ENCODE measurements at places on chromosomes 11 and 22.

GRCh38 chr11:8080674-8081590 is at the start of gene TUB:
Gene TUB (plus strand): TSS chr11:8081211. CDS start chr11:8081511, 300 bp downstream.
- no peak for DNase-seq

GRCh38 chr22:45735273-45735672 is 63.6 kb downstream of the ATXN10 start:
- no peak for DNase-seq

GRCh38 chr11:94450048-94450447 is 43.6 kb downstream of the MRE11 start:
- DNase-seq = no peak

GRCh38 chr11:120775986-120776951 is 247.6 kb upstream of the TBCEL start:
- no peak for DNase-seq

DNA sequence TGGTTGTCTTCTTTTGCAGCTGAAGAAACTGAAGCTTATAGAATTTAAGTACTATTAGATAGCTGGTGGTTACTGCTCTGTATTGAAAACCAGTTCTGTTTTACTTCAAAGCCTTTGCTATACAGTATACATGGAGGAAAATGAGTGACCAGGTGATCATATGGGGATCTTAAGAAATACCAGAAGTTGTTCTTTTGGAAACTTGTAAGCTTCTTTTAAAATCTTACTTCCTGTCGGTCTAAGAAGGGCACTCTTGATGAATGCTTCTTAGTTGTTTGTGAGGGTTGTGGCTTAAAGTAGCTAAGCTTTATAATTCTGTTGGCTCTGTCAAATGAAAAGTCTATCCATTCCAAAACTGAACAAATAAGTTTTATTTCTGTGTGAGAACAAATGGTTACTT is 55.2 kb downstream of the PDE3B start:
- no peak for DNase-seq

DNA sequence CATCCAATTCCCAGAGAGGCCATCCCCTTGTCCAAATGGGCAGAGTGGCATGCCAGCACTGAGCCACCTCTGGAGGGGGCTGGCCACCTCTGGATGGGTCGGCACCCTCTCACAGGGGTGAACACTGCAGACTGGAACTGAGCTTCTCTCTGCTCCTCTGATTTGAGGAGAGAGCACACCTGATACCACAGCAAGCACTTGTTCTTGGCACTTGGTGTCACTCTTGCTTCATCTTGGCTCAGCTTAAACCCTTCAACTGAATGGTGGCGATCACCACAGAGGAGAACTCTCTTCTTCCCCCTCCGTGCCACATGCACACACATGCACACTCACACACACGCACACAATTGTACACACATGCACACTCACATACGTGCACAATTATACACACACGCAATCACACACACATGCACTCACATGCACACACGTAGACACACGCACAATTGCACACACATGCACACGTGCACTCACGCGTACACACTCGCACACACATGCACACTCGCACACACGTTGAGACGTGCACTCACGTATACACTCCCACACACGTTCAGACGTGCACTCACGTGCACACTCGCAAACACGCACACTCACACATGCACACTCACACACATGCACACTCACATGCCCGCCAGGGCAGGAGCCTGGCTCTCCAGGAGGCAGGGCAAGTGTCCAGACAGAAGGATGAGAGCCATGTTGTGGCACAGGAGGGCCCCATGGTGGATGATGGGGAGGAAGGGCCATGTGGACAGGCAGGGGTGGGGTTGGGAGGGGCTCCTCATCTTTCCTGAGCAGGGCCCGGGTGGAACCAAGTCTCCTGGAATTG is 23.4 kb downstream of the OVOL1 start:
- DNase-seq = no peak

DNA sequence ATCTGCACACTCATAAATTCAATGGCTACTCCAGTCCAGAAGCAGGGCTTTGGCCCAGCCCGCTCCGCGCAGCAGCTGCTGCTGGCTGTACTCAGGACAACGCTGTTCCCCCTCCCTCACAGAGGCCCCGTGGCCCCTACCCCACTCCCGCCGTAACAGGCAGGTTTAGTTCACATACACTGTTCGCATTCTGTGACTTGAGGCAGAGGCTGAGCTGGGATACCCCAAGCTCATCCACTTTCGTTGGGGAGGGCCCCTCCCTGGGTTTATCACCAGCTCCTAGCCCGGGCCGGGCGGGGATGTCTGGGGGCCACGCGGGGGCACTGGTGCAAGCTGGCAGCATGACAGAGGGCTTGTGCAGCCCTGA is 52.4 kb downstream of the SYT13 start:
- no peak for DNase-seq

GRCh38 chr11:78535027-78535426 is 39.6 kb downstream of the NARS2 start:
- no peak for DNase-seq

DNA sequence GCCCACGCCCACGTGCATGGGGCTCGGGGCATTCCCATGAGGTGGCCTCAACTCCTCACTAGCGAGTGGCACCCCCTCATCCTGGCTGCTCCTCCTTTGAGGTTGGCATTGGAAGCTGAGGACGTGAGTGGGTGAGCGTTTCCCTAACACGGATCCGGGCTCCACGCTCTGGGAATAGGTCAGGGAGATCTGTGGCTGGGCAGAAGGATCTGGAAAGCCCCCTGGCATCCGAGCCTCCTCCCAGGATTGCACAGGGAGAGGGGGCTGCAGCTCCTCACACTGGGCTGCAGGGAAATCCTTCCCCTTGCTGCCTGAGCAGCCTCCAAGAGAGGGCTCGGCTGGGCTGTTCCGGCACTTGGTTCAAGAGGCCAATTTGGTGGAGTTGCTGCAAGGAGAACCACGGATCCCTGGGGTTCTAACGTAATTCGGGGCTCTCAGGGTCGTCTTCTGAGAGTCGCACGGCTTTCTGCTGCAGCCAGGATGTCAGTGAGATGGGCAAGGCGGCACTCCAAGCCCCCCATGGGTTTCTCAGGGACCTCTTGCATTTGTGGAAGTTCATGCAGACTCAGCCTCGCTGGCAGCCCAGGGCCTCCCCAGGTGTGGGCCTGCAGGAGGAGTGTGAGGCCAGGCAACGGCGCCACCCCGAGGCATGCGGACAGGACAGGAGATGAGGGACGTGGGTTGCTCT is 1119.0 kb downstream of the BRD1 start:
- DNase-seq = no peak

- DNase-seq = no peak
Observed at GRCh38 chr22:43198126-43198525, 11.2 kb upstream of the TTLL12 start.

DNA sequence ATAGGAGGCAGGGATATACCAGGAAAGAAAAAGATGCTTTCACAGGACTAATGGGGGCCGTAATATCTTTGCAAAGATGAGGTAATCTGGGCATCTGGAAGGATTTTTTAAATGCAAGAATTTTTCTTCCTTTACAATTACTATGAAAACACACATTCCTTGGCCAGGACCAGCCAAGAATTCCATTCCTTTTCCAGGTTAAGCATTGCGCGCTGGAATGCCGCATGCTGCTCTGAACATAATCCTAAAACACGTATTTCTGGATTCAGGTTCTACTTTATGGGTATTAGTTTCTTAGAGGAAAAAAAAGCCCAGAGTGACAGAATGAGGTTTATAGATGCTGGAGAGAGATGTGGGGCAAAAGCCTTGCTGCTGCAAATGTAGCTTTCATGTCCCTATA is 99.4 kb upstream of the SORL1-AS1 start:
- no peak for DNase-seq

DNA sequence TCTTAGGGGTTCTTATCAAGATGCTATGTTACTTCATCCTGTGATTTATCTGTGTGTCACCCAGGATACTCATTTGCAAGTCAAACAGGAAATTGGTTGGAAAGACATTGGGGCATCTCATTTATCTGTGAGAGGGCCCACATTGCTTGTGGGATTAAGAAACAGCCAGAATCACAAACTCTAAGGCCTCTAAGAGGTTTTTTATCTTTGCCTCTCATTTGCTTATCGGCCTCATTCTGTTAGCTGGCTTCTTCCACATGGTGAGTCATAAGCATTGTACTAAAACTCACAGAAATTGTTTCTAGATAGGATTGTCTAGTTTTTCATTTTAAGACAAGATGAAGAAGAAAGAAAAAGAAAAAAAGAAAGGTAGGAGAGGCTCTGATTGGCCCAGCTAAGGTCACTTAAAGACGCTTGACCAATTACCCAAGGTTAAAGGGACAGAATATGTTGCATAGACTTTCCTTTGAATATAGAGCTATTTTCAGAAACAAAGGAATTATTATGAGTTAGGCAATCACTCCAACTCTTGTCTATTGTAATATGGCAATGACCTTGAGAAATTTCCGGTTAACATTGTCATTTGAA is 121.9 kb downstream of the ARHGAP42 start:
- no peak for DNase-seq

- DNase-seq = no peak
Observed at GRCh38 chr11:107682171-107682570, 29.7 kb downstream of the SLN start.

- DNase-seq = no peak
Observed at GRCh38 chr11:86718521-86718920, 46.1 kb upstream of the ME3 start.

GRCh38 chr11:117223741-117224689 is 7.9 kb downstream of the PCSK7 start:
- DNase-seq = no peak

DNA sequence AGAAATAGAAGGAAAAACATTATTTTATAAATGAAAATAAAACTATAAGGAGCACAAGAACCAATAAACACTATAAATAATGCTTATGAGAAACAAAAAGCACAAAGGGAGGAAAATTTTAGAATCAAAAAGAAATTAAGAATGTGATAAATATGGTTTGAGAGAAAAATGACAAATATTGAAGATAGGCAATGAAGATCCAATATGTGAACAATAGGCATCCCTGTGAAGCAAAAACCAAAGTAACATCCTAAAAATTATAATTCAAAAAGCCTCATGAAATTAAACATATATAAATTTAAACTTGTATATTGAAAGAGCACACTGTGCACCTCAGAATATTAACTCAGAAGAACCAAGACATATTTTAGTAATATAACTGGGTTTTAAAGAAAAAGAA is 216.2 kb downstream of the GRIK4 start:
- no peak for DNase-seq

GRCh38 chr22:41485033-41485432 is 16.1 kb downstream of the ACO2 start:
- DNase-seq = no peak

- DNase-seq = no peak
Observed at GRCh38 chr22:39707816-39708215, 137.3 kb downstream of the CACNA1I start.

DNA sequence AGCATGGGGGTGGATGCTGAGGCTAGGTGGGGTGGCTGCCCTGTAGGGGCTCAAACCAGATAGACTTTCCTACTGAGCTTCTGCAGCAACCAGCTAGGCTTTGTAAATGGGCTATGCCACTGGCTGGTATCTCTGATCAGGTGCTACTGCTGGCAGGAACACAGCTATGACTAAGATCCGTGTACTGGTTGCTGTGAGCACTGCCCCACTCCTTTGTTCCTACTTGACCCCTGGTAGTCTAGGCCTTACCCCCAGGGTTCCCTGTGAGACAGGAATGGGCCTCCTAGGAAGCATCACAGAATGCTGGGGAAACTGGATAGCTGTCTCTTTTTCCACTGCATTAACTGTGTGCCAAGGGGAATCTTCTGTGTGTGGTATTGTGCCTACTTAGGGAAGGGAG is 58.4 kb upstream of the GAB2 start:
- no peak for DNase-seq

- no peak for DNase-seq
Observed at GRCh38 chr22:49290711-49291110, 537.0 kb downstream of the BRD1 start.

DNA sequence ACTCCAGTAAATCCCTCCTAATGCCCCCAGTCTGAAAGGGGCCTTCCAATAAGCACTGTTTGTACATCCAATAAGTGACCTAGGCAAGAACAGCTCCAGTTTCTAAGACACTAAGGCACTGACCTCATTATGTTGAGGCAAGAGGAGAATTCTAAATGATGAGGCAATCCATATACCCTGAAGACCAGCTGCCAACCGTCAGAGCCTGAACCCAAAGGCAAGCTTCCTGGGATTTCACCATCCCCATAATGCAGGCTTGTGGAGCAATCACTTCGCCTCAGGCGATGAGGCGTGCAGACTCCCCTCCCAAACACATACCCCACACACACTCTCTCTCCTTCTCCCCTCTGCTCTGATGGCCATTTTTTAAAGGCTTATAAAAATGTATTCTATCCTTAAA is 49.5 kb downstream of the LGR4 start:
- DNase-seq = no peak

DNA sequence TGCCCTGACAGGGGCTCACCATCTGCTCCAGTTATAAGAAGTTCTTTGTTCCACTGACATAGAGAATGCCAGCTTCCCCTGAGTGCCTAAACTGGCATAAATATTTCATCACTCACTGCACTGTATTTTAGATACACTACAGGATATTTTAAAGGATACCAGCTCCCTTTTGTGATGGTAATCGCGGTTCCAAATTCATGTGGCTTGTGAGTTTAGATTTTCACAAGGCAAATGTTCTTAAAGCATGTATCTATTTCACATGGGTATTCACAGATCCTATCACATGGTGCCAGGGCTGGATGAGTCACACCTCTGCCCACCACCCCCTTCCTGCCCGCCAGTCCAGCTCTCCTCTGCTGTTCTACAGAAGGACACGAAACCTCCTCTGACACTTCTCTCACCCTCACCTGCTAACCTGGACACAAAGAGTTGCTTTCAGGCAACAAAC is 105.5 kb downstream of the KCNC1 start:
- no peak for DNase-seq

DNA sequence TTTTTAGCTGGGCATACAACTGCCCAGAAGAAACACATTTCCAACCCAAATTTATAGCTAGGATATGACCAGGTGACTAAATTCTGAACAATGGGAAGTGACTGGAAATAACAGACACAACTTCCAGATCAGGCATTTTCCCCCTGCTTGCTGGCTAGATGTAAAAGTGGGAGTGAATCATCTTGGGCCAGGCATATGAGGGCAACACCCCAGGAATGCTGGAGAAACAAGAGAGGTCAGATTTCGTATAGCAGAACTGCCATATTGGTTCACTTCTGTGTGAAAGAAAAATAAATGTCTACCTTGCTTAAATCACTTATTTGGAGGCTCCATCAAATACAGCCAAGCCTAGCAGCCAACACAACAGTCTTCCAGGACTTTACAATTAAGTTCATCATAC is 7.4 kb downstream of the ATL3 start:
- no peak for DNase-seq

- no peak for DNase-seq
Observed at GRCh38 chr11:26399336-26399735, 67.4 kb downstream of the ANO3 start.

- no peak for DNase-seq
Observed at GRCh38 chr11:108926841-108927577, 262.1 kb downstream of the DDX10 start.

- no peak for DNase-seq
Observed at GRCh38 chr11:115078461-115079438, 400.4 kb downstream of the NXPE2 start.

DNA sequence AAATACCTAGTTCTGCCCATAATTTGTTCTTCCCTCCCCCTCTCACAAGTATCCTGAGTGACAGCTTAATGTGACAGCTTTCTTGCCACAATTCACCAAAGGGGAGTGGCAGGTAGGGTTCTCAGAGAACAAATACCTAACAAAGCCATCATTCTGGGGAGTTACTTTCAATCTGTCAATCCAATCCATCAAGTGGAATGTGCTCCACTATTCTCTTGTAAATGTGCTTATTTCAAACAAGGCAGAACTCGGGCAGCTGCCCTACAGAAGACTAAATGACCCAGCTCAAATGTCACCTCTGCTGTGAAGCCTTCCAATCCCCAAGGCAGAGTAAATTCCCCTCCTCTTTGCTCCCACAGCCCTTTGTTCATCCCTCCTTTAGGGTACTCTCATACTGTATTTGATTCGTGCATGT is 27.8 kb downstream of the LGR4 start:
- DNase-seq = no peak

Data from activated T-cell treated with anti-CD3 and anti-CD28 coated beads, Interleukin-2, amount 50 U/mL, for 48 hours (primary cell).